ENCODE measurements at places on chromosomes 7 and 10.

DNA sequence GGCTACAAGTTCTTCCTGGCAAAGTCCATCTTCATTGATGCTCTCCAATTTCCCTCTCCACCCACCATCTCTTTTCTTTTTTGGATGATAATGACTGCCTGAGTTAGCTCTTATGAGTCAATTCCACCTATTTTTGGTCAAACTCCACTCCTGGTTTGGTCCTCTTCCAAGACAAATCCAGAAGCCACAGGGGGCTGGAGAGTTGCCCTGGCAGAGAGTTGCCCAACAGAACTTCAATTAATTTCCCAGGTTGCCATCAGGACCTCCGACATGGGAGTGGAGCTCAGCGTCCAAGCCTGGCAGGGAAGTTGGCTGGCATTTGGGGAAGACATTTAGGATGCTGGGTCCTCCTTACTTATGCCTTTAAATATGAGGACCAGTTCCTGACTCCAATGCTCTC lies 29.2 kb upstream of the KCNMA1 start:
- DNase-seq = no peak

DNA sequence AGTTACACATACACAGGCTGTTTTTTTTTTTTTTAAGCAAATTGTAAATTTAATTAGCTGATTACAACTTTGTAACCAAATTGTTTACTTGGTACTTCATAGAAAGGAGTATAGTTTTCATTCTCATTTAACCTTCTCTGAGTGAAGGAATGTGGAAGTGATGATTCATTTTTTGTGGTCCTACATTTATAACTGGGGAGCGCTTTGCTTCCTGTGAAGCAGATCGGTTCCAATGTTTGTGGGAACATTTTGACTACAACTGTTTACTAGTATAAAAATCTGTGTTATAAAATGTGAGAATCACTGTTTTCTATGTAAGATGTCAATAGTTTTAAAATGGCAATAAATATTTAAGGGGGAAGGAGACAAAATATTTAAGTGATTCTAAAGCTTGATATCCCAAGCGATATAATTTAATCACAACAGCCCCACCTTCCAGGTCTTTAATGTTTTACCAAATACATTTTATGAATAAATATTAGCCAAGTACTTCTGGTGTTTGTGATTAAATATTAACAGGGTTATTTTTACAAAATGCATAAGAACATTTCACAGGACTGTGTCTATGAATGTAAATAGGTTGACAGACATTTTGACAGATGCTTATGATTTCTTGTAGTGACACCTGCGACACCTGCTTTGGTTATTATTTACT lies 57.1 kb downstream of the NXPH1 start:
- no peak for DNase-seq

- DNase-seq = no peak
Observed at GRCh38 chr7:108419961-108420908, 36.0 kb downstream of the NRCAM start.

GRCh38 chr10:129521161-129522025 lies 54.4 kb downstream of the MGMT start:
- DNase-seq = no peak

DNA sequence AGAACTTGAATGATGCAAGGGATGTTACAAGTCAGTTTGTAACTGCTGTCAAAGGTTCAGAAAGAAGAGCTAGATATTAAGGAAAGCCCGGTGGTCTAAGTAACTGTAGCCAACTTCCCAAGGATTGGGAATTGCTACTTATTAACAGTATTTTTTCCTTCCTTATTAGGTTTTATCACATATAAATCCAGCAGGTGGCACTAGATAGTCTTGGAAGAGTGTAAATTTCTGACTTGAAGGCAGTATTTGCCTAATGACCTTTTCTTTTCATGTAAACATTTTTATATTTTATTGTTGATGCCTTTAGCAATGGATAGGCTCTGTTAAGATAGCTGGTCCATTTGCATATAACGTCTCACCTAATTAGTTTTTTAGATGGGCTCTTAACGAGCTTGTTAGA lies 51.2 kb downstream of the ANLN start:
- no peak for DNase-seq
